Occipital lobe (tissue), 3 donors: ENCODE measurements at places on chromosomes 2 and 18.

DNA sequence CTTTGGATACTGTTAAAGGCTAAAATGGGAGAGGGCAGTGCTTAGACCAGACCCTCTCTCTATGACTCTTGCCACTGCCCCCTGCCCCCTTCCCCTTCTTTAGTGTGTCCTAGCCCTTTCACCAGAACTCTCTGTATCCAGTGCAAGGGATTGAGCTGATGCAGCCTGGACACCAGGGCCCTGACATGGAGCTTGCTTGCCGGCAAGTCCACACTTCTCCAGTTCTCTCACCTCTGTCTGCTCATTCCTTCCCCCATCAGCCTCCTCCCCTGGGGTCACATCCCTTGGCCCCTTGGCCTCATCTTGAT is 1.5 kb upstream of the WNT6 start:
- DNase-seq: no peak

- DNase-seq: no peak
These were observed 400.7 kb downstream of the HRH4 start for GRCh38 chr18:24860978-24861680.

DNA sequence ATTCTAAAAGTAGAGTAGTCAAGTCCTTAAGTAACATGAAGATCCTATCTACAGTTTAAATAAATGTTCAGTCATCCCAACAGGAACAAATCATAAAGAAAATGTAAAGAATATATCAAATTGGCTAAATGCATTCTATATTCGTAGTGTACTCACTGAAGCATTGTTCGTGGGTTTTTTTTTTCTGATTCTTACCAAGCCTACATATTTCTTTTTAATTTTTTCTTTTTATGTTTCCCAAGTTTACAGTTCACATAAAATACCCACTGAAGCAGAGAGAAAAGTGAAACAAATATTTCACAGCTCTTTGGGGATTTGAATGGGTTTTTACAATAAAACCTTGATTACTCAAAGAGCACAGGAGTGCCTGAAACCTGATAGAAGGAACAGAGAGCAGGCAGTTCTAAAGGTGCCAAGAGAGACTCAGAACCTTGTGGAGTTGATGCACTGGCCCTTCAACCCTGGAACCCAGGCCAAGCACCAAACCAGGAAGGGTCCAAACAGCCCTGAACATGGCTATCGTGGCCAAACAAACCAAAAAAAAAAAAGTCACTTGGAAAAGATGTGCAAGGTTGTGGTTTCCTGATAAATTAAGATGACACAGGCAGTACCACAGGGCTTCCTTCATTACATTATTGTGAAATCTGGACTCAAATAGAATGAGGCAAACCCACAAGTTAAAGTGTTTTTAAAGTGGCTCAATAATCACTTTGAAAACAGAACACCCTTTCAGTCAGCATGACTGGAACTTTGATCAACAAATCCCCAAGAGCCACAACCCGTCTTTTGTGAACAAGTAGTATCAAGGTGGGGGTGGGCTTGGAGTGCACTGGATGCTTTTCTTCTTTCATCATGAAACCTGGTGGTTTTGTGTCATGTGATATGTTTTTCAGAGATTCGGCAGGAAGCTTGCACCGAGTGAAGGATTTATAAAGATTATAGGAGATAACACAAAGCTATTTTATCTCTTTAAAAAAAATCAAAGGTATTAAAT is 245.0 kb upstream of the FN1 start:
- no peak for DNase-seq

DNA sequence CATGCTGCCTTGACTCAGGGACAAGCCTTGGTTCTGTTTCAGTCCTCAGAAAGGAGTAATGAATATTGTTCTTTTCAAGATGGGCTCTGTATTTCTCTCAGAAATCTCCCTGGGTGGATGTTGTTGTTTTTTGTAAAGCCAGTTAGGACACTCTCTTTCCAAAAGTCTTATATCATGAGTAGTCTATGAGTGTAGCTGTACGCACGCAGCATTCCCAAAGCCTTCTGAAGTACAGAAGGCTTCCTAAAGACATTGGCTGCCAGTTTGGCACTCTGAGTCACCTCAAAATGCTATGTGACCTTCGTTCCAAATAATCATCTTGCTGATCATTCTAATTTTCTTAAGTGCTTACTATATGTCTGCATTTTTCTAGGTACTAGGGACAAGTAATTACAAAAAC is 16.7 kb upstream of the GTF2A1L start:
- DNase-seq: no peak

- DNase-seq: no peak
These were observed 277.0 kb upstream of the HNRNPA3 start for GRCh38 chr2:176935543-176936102.

- DNase-seq: no peak
These were observed 57.5 kb downstream of the KIF5C start for GRCh38 chr2:148932536-148932935.

DNA sequence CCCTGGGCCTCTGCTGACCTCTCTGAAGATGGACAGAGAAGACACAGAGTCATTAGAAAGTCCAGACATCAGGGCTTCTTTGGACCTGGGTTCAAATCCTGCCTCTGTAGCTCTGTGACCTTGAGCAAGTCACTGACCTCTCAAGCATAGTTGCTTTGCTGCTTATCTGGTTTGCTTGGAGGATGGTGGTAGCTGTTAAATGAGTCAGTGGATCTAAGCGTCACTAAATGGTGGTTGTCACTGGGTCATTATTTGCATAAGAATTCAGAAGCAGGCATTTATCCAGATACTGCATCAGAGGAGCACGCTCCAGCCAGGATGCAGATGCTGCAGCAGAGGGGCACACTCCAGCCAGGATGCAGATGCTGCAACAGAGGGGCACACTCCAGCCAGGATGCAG is 229.2 kb downstream of the GLI2 start:
- no peak for DNase-seq

DNA sequence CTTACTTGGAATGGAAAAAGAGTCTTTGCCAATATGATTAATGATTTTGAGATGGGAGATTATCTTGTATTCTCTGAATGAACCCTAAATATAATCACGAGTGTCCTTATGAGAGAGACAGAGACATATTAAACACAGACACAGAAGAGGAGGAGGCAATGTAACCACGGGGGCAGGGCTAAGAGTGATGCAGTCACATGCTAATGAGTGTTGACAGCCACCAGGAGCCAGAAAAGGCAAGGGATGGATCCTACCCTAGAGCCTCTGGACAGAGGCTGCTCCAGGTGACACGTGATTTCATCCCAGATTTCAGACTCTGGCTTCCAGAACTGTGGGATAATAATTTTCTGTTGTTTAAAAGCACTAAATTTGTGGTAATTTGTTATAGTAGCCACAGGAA is 679.6 kb downstream of the MBD2 start:
- DNase-seq: no peak

- DNase-seq: no peak
These were observed 9.2 kb downstream of the SERPINE2 start for GRCh38 chr2:224029876-224030275.

- no peak for DNase-seq
These were observed 130.2 kb upstream of the ACVR2A start for GRCh38 chr2:147714582-147714981.

GRCh38 chr2:241047253-241048010 is 49.0 kb downstream of the SNED1 start:
- DNase-seq: no peak

DNA sequence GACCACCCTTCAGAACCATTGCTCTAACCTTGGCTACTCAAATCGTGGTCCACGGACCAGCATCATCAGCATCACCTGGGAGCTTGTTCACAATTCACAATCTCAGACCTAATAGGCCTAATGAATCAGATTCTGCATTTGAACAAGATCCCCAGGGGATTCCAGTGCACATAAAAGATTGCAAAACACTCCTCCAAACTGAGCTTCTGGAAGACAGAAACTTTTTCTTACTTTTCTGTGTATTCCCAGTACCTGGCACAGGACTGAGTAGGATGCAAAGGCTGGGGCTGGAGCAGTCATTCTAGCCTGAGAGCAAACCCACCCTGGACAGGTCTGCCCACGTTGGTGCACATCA is 115.1 kb upstream of the COPS8 start:
- no peak for DNase-seq

DNA sequence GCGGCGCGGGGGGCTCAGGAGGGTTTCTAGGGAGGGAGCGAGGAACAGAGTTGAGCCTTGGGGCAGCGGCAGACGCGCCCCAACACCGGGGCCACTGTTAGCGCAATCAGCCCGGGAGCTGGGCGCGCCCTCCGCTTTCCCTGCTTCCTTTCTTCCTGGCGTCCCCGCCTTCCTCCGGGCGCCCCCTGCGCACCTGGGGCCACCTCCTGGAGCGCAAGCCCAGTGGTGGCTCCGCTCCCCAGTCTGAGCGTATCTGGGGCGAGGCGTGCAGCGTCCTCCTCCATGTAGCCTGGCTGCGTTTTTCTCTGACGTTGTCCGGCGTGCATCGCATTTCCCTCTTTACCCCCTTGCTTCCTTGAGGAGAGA is 5.2 kb downstream of the PROC start:
- DNase-seq: no peak

GRCh38 chr2:217489145-217489960 is 513.4 kb downstream of the TNS1 start:
- DNase-seq: no peak

DNA sequence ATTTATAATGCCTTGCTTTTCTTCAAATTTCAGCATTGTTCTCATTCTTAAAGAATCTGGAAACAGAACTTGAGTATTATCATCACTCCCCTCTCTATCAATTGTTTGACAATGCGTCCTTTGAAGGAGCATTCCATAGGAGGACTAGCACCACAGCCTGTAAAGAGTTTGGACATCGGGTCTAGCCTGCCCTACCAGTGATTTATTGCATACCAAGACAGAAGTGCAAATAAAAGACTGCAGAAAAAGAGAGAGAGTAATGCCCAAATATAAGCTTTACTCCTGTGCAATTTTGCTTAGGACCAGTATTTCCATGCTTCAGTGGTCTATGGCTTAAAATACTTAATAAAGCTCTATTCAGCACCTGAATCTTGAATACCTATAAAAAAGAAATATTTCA is 55.4 kb upstream of the MAP2 start:
- no peak for DNase-seq

- no peak for DNase-seq
These were observed 954.1 kb downstream of the DSC3 start for GRCh38 chr18:30088238-30089015.

DNA sequence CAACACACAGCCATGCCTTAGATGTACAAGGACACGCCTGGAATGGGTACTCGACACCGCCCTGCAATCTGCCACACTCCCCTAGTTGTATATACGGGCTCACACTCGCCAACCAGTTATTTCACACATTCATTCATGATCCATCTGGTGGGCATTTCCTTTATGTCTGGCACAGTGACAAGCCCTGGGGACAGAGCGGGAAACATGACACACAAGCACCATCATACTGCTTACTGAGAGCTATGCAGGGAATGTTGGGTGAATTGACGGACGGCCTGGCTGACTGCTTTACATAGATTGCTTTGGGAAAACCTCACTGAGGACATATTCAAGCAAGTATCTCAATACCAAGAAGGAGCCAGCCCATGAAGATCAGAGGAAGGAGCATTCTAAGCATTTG is 448.0 kb upstream of the SPRED2 start:
- no peak for DNase-seq

GRCh38 chr2:43542285-43542933 is 53.4 kb downstream of the THADA start:
- no peak for DNase-seq

- DNase-seq: no peak
These were observed 219.4 kb upstream of the SIX3 start for GRCh38 chr2:44722026-44722625.

- no peak for DNase-seq
These were observed 8.9 kb upstream of the SESTD1 start for GRCh38 chr2:179273461-179273962.

- DNase-seq: no peak
These were observed 731.1 kb upstream of the SLC8A1 start for GRCh38 chr2:41182961-41183360.

- no peak for DNase-seq
These were observed 23.6 kb downstream of the IL1F10 start for GRCh38 chr2:113091231-113091896.

DNA sequence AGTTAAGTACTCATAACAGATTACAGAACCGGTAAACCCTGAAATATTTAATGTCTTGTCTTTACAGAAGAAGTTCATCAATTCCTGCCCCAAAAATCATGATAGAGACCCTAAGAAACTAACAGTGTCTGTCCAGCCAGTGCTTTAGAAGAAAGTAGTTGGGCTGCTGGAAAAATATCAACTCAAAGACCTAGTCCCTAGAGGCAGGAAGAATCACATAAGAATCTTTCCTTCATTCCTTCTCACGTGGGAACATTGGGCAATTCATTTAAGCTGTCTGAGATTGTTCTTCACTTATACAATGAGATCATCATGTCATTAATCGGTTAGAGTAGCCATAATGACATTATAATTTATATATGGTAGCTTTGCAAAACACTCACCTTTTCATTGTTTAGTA is 156.4 kb downstream of the CCBE1 start:
- no peak for DNase-seq

GRCh38 chr18:3806656-3807055 is 356.7 kb downstream of the TGIF1 start:
- DNase-seq: no peak

- no peak for DNase-seq
These were observed 57.2 kb downstream of the MAP4K3 start for GRCh38 chr2:39379643-39380524.

DNA sequence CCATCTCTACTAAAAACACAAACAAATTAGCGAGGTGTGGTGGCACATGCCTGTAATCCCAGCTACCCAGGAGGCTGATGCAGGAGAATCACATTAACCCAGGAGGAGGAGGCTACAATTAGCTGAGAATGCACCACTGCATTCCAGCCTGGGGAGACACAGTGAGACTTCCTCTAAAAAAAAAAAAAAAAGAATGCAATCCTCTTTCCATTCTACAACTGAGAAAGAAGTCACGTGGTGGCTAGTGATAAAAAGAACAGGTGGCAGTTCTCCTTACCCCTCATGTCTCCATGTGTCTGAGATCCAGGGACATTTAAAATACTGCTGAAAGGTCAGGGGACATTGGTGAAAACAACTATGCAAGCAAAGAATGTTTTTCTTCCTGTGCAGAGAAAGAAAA is 24.4 kb upstream of the GPR39 start:
- no peak for DNase-seq

GRCh38 chr2:223050900-223051504 is 988 bp upstream of the KCNE4 start:
- DNase-seq: no peak

GRCh38 chr2:61085883-61086282 is 20.2 kb downstream of the SANBR start:
- DNase-seq: no peak

DNA sequence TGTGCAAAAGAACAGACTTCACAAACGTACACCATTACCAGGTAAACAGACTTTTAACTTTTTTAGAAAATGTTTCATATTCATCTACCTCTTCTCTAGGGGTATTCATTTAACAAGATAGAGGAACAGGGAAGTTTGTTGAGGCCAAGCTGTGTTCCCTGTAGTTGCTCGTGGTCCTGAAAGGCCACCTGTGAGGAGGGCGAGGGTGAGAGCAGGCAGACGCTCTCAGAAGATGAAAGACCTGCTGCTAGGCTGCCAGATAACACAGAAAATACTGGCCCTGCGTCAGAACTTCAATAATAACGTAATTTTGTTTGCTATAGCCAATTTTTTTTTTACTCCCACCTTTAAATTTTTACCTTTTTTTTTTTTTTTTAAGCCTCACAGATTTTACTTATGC is 42.0 kb downstream of the SOCS6 start:
- DNase-seq: no peak
